Fibroblast of skin of scalp (primary cell): ENCODE measurements at places on chromosomes 7 and 10.

DNA sequence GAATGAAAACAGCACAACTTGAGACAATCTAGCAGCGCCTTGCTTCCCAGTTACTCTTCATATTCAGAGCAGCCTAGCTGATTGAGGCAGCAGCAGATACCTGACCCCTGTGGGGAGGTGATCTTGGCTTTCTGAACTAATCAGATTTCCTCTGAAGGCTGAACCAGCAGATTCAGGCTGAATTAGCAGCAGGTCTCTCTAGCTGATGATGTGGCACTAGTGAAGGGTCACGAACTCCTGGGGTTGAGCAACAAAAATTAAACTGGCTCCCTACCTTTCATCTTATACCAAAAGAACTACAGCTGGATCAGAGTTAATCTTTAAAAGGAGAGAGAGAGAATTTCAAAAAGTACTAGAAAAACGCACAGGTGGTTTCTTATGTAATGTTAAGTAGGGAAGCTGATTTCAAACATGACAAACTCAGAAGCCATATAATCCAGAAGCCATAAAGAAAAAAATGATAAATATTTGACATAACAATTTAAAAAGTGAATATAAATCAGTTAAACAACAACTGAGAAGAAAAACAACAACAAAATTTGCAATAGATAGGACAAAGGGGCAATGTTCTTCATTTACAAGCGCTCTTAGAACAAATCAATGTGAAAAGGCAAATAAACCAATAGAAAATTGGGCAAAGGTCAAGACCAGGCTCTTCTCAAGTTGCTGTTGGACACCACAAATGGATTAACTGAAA is 13.5 kb downstream of the SLC25A13 start:
- no peak for DNase-seq

DNA sequence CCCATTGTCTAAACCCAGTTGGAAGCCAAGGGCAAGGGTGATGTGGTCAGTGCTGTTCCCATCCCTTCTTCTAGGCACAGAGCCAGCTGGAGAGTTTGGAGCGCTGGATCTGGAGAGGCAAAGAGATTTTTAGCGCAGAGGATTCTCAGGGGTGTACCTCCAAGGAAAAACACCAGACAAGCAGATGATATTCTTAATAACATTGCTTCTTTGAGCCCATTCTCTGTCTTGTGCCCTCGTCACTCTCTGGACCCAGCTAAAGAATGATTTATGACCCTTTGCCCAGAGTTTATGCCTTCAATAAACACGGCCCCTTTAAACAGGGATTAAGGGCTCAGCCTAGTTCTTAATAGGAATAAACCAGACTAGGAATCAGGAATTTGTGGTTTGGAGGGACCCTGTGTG is 4.7 kb upstream of the HIP1 start:
- DNase-seq: no peak

DNA sequence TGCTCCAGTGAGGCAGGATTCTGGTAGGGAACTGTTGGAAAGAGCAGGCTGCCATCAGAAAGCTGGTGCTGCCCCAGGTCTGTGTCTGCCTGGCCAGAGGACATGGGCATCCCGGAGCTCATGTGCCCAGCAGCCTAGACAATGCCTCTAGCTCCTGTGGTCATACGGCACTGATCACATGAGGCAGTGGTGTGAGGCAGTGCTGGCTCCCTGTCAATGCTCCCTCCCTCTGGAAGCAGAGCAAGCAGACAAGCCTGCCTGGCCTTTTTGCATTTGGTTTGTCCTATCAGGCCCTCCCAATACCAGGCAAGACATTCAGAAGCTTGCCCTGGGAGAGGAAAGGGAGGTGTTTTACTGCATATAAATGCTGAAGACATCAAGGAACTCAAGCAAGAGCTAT is 19.5 kb upstream of the MMP21 start:
- DNase-seq: no peak

- no peak for DNase-seq
Measured at GRCh38 chr7:137160236-137160635, 183.3 kb downstream of the PTN start.

DNA sequence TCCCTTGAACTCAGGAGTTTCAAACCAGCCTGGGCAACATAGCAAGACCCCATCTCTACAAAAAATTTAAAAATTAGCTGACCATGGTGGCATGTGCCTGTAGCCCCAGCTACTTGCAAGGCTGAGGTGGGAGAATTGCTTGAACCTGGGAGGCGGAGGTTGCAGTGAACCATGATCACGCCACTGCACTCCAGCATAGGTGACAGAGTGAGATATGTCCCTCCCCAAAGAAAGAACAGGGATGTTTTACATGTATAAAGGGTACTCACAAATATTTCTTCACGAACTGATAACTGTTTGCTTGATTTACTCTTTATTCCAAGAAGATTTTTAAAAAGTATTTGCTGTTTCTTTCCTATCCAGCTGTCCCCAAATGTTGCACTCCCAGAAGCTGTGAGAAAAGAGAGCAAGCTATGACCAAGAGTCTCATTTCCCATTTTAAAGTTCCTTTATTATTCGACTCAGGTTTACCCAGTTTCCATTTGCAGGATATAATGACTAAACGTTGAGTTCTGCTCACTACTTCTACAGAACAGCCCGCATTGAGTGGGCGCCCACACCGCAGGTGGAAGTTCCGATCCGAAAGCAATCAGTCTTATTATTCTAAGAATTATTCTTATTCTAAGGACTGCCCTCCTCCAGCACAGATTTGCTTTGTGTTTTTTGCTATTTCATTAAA is 90.7 kb downstream of the APBB1IP start:
- no peak for DNase-seq

DNA sequence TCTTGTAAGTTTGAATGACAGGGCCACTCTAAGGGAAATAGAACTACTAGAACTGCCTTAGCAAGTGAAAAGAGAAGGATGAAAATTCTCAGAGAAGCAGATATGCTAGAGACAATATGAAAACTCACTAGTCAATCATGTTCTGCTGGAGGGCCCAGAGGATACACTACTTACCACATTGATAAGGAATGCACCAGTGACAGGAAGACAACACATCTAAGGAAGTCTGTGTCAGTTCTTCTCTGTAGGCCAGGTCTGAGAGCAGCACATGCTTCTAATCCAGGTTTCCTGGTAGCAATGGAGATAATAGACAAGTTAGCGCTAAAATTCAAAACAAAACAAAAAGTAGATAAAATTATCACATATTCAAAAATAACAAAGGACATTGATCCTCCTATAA is 235.2 kb upstream of the AKR1E2 start:
- no peak for DNase-seq

DNA sequence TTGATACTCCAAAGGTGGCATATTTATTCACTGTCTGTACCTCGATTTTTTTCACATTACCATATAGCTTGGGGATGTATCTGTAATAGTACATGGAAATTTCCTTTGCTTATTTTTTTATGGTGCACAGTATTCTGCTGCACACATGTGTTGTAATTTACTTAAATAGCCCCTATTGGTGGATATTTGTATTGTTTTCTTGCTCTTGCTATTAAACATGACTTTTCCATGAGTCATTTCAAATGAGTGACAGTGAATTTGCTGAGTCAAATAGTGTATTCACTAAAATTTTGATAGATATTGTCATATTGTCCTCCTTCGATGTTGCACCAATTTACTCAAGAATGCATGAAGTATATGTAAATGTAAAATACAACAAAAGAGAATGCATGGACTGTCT is 122.7 kb upstream of the STEAP4 start:
- DNase-seq: no peak

DNA sequence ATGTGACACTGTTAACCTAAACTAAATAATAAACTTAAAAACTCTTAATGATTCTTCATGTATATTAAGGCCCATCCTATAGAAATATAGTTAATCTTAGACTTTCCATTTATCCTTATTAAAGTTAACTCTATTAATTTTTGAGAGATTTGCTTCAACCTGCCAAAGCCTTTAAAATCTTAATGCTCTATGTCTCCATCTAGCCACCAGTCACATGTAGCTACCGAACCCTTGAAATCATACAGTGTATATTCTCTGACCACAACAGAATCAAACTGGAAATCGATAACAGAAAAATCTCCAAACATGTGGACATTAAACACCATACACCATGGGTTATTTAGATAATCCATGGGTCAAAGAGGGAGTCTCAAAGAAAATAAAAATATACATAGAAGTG is 51.9 kb downstream of the ASZ1 start:
- DNase-seq: peak; percentile 11

GRCh38 chr10:13709931-13710650 is 123.3 kb downstream of the PRPF18 start:
- peak; percentile 55 for DNase-seq

GRCh38 chr7:69906283-69906995 is 308.2 kb downstream of the AUTS2 start:
- peak; percentile 38 for DNase-seq

DNA sequence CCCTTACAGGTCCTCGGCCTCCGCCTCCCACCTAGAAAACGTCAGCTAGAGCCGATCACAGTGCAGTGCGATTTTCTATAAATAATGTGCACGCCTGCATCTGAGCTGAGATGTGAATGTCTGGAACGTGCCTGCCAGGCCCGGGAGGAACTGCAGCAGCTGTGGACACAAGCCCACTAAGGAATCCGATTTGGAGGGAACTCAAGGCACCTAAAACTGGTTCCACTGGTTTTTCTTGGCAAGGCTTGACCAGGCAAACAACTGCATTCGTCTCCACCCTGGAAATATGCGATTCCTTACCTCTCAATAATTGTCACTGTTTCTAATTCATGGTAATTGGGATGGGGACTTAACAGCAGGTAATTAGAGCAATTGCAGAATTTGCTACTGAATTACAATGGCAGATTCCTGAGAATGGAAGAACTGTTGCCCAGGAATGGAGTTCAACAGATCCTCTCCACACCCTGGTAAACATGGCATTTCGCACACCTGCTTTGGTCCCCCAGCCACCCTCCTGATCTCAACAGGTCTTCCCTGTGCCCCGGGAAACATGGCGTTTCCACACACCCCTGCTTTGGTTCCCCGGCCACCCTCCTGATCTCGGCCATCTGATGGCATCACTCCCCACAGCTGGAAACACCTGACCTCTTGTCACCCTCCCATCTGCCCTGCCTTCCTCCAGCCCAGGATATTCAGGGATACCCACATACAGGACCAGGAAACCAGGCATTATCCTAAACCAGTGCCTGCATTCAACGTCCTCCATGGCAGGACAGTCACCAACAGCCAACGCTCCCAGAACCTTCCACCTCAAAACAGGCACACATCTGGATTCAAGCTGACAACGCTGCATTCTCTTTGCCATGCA is 76.0 kb downstream of the DIP2C start:
- DNase-seq: no peak

GRCh38 chr10:91887272-91888076 is 21.8 kb downstream of the FGFBP3 start:
- peak; percentile 22 for DNase-seq

GRCh38 chr7:131071786-131072504 is 255.7 kb upstream of the MKLN1 start:
- peak; percentile 62 for DNase-seq

DNA sequence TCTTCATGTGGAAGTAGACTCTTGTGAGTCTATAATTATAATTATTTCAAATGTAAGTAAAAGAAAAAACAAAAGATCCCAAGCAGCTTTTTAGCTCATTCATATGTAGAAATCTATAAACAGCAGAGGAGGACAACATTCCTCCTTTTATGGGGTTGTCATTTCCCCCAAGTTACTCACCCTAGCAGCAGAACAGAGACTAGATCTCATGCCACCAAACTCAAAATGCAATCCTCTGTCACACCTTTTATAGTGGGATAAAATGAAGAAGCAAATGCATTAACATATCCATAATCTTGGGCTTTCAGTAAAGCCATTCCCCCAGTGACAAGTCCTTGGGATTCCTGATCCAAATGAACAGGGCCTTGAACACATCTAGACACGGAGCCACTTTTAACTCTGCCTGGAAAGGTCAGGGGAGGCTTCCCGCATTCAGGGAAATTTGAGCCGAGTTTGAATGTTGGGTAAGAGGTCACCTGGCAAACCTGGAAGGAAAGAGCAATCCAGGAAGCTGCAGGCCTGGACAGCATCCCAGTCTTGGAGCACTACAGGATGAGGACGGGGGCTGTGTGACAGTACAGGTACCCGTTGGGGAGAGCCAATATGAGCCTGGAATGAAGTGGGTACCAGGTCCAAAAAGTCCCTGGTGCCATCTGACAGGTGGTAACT is 76.4 kb downstream of the DOCK4 start:
- no peak for DNase-seq

DNA sequence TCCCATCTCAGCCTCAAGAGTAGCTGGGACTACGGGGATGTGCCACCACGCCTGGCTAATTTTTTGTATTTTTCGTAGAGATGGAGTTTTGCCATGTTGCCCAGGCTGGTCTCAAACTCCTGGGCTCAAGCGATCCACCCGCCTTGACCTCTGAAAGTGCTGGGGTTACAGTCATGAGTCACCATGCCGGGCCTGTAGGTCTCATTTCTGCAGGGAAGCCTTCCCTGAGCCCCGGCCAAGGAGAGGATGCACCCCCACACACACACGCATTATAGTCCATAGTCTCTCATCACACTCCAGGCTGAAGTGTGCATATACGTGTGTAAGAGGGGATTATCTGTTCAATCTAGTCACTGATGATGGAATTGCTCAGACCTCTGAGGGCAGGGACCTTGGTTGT is 29.3 kb downstream of the KCNMA1 start:
- DNase-seq: no peak

DNA sequence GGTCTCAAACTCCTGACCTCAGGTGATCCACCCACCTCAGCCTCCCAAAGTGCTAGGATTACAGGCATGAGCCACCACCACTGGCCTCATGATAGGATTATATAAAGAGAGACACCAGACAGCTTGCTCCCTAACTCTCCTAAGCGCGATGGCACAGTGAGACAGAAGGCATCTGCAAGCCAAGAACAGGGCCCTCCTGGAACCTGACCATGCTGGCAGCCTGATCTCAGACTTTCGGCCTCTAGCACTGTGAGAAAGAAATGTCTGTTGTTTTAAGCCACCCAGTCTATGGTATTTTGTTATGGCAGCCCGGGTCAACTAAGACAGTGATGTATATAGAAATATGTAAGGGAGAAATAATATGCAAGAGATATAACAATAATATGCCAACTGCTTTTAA is 51.2 kb downstream of the SRPK2 start:
- no peak for DNase-seq

DNA sequence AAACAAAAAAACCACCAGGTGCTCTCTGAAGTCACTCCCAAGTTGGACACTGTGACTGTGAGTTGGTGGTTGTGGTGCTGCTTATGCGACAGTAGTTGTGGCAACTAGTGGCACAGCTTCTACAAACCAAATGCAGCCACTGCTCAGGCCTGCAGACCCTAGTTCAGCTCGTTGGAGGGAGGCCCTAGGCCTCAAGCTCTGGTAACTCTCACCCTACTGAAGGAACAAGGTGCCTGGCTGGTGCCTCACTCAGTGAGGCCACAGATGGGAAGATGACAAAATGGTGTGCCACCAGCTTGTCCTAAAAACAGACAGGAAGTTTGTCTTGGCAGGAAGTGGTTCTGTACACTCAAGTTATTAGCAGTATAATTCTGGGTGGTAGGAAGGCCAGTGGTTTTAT is 45.3 kb upstream of the RAPGEF5 start:
- no peak for DNase-seq

- DNase-seq: peak; percentile 87
Measured at GRCh38 chr10:69337296-69338132, 59.2 kb downstream of the HK1 start.

GRCh38 chr7:70680743-70681468 is 451.0 kb upstream of the GALNT17 start:
- no peak for DNase-seq

- no peak for DNase-seq
Measured at GRCh38 chr7:76369018-76369417, 10.2 kb upstream of the YWHAG start.

GRCh38 chr10:69397972-69398371 is 18.7 kb downstream of the TACR2 start:
- no peak for DNase-seq
